Islet precursor cell (in vitro differentiated cells): ENCODE measurements at places on chromosomes 6 and 20.

GRCh38 chr6:142195862-142196541, 48.9 kb downstream of the VTA1 start:
- DNase-seq: no peak

DNA sequence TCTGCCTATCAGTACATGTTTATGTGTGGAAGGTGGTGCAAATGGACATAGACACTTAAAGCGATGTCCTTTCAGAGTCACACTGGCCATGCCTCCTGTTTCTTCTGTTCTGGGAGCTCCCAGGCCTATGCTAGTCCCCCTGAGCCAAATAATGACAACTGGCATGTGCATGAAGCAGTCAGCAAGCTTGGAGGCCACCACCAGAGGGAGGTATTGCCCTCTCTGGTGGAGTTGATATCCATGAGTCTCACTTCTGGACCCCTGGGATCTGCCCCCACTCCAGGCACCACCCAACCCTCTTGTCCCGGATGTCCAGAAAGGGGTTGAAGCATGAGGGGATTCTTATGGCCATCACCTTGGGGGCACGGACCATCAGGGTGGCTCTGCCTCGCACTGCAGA, 172.2 kb downstream of the AIG1 start:
- DNase-seq: peak; percentile 69

- DNase-seq: no peak
Observed at GRCh38 chr6:130525408-130525807, 159.6 kb downstream of the TMEM200A start.

DNA sequence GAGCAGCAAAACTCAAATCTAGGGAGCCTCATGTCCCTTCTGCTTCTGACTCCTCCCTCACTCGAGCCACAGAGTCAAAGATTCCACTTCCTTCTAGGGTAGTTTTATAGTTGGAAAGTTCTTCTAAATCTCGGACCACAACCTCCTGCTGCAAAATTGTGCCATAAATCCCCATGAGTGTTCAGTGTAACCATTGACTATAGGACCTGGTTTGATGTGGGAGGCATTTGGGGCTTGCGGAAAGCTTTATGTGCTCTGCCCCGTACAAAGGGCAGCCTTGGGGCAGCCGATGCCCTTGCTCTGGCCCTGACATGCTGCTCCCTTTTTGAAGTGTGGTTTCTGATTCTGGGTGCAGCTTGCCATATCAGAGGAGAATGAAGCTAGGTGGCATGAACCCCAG, 43.6 kb upstream of the IER3 start:
- DNase-seq: no peak

DNA sequence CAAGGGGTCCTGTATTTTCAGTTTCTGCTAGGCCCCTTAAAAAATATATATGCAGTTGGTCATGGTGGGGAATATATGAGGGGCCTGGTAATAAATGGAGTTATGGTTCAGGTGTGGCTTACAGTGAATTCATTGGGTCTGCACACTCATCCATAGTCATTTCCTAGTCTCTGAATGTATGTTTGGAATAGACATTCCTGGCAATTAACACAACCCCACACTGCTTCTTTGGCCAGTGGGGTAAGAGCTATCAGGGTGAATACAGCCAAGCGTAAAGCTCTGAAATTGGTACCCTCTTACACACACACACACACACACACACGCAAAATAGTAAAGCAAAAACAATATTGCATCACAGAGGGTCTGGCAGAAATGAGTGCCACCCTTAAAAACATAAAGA, 56.5 kb downstream of the QRSL1 start:
- no peak for DNase-seq

DNA sequence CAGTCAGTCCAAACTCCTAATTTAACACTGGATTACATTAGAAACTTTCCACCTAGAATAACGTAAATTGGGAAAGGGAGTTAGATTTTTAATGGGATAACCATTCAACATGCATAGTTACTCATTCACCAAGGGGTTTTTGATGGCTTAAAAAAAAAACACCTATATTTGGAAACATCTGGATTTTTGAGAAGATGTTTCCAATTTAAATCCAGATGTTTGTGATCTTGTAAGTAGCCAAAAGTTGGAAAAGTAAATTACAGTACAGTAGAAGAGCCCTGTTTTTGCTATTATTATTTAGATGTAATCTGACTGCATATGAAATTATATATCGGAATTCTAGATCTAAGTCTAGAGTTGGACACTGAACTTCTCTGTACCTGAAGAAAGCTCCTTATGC, 478.2 kb downstream of the CD83 start:
- DNase-seq: no peak

GRCh38 chr20:57714409-57715267, 4.8 kb upstream of the PMEPA1 start:
- peak; percentile 58 for DNase-seq

- DNase-seq: no peak
Observed at GRCh38 chr6:148890652-148891404, 144.0 kb downstream of the UST start.

DNA sequence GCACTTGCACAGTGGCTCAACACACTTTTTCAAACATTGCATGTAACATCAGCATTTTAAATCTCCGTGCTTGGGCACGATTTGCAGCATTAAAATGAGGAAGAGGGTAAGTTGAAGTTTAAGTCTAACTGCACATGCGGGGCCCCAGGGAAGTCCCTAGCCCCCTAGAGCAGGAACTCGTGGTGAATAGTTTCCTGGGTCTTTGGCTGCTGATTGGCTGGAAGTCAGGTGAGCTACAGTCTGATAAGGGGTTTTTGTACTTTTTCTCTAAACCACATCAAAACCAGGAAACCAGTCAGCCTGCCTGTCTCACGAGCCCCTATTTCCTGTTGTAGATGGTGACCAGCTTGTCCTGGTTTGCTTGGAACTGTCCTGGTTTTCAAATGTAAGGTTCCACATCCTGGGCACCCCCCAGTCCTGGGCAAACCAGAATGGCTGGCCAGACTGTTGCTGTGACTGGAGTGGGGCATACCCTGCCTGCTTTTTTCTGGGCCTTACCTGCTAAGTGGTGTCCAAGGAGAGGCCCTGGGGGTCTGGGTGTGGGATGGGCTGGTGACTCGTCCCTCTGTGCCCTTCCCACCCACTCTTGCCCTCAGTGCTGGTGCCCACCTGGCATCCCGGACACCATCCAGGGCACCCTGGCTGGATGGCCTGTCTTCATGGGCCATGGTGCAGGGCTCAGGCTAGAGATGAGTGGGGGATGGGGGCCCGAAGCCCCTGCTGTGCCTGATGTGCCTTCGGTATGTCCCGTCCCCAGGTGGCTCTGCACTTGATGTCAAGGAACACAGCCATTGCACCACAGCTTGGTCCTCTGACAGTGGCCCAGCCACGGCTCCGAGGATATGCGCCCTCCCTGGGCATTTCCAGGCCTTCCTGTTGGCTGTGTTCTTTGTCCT, 31.8 kb downstream of the SUN5 start:
- DNase-seq: peak; percentile 57

DNA sequence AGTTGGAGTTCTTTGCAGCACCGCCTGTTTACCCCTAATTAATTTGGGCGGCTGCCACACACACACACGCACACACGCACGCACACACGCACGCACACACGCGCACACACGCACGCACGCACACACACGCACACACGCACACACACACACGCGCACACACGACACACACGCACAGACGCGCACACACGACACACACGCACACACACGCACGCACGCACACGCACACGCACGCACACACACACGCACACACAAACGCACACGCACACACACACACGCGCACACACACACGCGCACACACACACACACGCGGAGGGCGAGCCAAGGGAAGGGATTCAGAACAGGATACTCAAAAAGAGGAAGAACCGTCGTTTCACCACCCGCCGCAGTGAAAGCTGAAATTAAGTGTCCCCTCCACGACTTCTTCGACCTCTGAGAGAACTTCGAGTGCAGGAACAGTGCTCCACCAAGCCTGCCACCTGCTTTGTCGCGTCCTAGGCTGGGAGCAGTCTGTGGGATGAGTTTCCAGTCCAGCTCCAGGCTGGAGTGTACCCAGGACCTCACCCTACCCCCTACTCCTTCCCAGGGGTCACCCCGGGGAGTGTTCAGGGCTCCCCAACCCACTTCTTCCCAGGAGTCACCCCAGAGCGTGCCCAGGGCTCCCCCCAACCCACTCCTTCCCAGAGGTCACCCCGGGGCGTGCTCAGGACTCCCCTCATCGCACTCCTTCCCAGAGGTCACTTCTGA, 1.1 kb downstream of the RNASET2 start:
- no peak for DNase-seq

GRCh38 chr6:28208111-28208659, 16.9 kb upstream of the ZSCAN9 start:
- DNase-seq: no peak

GRCh38 chr6:139133262-139134063, 1.4 kb upstream of the HECA start:
- no peak for DNase-seq

DNA sequence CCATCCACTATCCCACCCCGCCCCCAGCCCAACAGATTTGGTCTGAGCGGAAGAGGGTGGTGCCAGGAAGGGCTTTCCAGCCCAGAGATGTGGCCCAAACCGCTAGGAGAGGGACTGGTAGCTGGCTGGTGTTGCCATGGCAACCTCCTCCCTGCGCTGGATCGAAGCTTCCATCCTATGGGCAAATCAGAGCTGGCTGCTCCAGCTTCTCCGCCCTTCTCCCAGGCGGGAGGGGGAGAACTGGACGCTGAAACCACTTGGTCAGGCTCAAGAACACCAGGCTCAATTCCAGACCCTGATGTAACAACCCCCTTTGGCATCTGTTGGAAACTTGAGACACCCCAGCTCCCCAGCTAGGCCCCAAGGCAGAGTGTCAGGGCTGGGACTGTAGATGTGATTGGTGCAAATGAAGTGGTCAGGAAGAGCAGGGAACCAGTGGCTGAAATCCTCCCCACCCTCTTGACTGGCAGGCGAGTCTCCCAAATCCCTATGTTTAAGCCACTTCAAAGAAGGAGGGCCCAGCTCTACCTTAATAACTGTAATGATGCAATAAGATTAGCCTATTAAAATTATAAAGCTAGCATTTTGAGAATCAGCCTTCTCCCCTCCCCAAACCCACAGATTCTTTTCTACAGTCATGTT, 4.2 kb downstream of the RIMS4 start:
- DNase-seq: peak; percentile 69

- DNase-seq: no peak
Observed at GRCh38 chr20:60820918-60821317, 431.1 kb upstream of the CDH4 start.

DNA sequence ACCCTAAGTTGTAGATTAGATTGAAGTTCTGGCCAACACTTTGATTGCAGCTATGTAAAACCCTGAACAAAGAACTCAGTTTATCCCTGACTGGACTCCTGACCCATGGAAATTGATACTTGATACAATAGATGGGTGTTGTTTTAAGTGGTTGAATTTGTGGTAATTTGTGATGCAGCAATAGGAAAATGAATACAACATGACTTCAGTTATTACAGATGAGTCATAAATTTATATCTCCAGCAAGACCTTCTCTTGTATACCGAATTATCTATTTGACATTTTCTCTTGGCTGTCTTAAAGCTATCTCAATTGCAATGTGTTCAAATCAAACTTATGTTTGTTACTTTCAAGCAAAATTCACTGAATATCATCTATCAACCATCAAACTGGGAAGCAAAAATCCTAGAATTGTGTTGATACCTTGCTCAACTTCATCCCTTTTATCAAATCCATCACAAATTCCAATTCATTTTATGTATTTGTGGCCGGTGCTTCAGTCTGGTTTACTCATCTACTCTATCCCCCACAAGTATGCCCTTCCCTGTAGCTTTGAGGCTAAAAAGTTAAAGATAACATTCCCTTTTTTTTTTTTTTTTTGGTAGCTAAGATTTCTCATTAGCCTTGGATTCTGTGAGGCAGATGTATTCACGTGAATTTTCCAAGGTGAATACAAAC, 129.4 kb upstream of the CENPW start:
- no peak for DNase-seq

- peak; percentile 72 for DNase-seq
Observed at GRCh38 chr20:2816583-2817340, 598 bp downstream of the TMEM239 start.

DNA sequence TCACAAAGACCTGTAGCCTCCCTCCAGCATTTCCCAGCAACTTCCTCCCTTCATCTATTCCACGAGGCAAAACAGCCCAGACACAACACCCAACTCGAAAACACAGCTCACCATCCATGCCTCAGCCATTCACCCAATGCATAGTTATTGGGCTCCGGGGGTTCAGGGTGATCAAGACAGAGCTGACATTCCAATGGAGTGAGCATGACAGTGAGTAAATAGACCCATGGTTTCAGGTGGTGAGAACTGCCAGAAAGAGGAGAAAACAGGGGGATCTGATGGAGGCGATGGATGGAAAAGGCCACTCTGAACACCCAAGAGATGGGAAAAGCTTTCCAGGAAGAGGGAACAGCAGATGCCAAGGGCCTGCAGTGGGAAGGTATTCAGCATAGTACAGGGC, 5.9 kb downstream of the CASS4 start:
- no peak for DNase-seq

GRCh38 chr6:84763886-84764331, 489 bp downstream of the TBX18 start:
- peak; percentile 63 for DNase-seq

DNA sequence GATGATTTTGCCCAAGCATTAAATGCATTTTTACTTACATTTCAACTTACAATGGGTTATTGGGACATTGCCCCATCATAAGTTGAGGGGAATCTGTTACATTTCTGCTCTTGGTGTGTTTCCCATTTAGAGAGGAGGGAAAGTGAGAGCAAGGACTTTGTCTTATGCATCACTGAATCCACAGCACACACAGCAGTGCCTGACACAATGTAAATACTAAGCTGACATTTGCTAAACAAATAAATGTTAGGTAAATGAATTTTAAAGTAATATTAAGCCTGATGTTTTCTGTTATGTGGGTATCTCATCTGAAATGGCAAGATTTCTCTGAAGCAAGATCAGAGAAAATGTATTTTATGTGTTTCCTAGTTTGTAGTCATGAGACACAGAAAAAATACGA, 143.6 kb upstream of the STXBP5 start:
- no peak for DNase-seq

DNA sequence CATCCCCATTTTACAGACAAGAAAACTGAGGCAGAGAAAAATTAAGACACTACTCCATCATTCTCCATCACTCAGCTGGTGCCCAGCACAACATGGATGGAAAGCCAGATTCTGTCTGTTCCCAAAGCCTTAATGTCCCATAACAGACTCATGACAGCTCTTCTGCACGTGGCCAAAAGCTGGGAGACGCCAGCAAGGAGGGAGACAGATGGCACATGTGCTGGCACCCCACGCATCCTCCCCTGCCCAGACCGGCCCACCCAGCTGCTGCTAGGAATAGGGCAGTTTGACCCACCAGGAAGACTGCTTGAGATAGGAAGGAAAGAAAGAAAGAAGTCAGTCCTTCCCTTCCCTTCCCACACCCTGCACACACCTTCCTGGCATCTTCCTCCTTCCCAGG, 96.3 kb downstream of the PREX1 start:
- DNase-seq: no peak
